Kidney glomerular epithelial cell (primary cell): ENCODE measurements at places on chromosomes 7 and 10.

- no peak for DNase-seq
Measured at GRCh38 chr7:47336472-47337425, 245.2 kb downstream of the TNS3 start.

DNA sequence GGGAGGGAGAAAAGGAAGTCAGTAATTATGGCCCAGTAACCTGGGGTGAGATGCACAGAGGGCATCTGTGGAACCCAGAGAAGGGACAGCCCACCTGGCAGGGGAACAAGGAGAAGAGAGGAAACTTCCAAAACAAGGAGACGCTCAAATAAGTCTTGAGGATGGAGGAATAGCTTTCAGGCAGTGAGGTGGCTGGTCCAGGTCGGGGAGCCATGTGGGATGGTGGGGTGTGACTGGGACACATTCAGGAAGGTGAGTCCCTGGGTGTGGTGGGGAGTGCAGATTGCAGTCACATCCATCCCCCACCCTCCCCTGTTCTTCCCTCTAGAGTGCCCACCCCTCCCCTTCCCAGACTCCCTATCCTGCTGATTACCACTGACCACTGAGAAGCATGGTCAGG, 175.4 kb downstream of the GRID1 start:
- DNase-seq, result no peak

DNA sequence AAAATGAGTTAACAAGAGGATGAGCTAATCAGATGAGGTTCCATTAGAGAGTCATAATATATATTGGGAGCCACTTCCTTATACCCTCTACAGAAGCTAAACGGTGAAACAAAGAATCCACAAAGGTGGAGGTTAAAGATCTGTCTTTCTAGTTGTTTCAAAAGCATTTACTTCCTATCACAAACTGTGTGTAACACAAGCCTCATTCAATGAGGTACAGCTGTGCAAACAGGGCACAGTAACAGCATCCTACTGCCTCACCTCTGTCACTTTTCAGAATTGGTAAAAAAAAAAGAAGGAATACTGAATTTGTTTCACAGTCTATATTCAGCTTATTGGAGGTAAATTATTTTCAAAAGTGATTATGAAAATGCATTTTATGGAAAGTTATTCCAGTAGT, 128.7 kb downstream of the AGMO start:
- DNase-seq, result no peak

DNA sequence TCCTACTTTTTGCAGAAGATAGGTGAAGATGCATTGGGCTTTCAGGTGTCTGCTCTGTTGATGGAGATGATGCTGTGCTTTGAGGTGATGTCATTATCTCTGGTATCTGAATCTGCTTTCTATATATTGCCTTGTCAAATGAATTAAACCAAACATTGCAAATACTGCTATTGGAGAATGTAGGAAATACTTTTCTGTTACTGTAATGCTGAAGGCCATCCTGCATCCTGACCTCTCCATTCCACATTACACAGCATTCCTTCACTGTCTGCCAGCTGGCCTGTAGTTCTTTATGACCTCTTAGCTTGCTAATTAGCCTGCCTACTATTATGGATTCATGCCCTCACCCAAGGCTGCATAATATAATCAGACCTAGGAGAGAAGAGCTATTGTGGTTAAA, 73.2 kb downstream of the VCL start:
- peak; percentile 69 for DNase-seq

GRCh38 chr7:97006055-97006815, 882 bp downstream of the DLX6 start:
- no peak for DNase-seq

DNA sequence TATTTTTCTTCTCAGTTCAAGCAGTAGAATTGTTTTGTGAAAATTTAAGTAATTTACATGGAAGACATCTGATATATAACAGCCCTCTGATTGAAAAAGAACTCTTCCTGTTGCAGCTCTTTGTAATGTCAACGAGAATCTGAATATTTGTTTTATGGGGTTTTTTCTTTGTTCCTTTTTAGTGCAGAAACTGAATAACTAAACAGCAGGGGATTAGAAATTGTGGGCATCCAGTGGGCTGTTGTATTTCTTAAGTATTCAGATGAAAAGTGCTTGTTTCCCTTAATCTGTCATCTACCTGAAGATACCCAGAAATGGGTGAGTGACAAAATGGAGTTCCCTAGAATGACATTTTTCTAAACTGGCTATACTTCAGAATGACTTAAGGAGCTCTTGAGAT, 7.4 kb downstream of the ARL4A start:
- no peak for DNase-seq

DNA sequence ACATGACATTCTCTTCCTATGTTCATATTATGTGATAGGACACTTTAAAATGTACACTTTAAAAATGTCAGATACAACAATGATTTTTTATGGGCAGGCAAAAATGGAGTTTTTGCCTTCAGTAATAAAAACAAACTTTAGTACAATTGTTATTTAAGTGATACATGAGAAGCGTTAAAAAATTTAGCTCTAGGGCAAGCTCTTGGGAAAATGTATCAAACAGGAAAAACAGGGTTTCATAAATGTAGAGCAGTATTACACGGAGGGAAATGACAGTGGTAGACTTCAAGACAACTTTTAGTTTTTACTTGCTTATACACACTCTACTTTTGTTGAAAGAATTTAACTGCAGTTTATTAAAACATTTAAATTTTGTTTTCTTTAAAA, 1.5 kb downstream of the FHIP2A start:
- DNase-seq, result no peak

DNA sequence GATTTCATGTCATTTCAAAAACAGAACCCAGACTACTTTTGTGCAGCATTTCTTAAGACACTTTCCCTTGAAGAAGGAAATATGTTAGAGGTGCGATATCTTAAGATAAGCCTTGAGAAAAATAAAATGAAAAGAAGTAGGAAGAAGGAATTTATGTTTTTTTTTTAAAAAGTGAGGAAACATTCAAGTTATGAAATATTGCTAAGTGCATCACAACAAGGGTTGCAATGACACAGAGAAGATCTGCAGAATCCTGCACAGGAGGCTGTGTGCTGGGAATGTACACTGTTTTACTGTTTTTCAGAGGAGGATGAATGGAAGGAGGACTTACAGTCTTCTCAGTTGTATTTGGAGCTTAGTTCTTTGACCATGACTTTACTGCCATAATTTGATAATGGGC, 79.8 kb upstream of the NME8 start:
- no peak for DNase-seq

DNA sequence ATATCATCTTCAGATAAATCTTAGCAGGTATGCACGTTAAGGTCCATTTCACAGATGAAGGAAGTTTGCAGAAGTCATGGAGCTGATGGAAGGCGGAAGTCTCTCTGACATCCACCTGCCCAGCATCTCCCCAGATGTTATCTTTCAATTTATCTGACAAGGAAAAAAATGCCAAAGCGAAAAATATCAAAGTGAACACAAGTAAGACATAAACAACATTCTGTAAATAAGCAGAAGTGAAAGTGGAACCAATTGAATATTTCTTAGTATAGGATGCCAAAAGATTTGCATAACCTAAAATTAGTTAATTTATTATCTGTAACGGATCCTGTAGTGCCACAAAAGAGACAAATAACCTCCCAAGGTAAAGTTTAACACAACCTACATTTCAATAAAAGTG, 73.6 kb upstream of the NEBL start:
- DNase-seq, result no peak

GRCh38 chr7:12865593-12865992, 178.2 kb downstream of the ARL4A start:
- DNase-seq, result no peak

- DNase-seq, result no peak
Measured at GRCh38 chr10:77932016-77932715, 5.6 kb upstream of the DLG5 start.

DNA sequence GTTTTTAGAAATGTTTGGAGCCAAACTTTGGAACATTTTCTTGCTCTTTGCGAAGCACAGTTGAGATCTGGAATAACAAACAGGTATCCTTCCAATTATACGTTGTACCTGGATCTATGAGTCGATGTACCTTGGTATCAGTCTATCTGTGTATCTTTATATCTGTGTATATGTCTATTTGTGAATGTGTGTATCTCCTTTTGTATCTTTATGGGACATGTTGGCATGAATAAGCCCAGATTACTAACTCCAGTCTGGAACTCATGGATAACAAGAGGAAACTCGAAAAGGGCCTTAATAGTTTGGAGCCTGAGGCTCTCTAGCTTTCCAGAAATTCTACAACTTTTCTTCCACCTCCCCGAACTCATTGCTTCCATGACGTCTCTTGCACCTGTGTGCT, 490.0 kb downstream of the GATA3 start:
- DNase-seq, result no peak

GRCh38 chr7:92714767-92715166, 121.6 kb downstream of the CDK6 start:
- peak; percentile 82 for DNase-seq

DNA sequence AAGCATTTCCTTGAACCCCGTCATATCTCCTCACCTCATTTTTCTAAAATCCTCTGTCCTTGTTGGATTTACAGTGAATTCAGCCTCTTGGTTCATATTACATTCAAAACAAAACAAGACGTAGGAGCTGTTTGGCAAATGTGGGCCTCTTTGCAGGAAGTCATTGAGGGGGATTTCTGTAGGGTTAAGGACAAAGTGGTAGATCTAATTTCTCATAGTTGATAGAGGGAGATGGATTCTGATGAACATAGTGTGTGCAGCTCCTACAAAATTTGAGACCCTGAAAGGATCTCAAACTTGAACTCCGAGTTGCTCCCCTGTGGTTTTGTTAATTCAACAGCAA, 682 bp downstream of the TBXAS1 start:
- no peak for DNase-seq

- DNase-seq, result no peak
Measured at GRCh38 chr7:129385116-129385515, 49.1 kb upstream of the STRIP2 start.

GRCh38 chr7:25596443-25596842, 368.2 kb upstream of the NPVF start:
- DNase-seq, result no peak

GRCh38 chr10:8044331-8044907, 10.1 kb upstream of the GATA3 start:
- DNase-seq, result no peak

DNA sequence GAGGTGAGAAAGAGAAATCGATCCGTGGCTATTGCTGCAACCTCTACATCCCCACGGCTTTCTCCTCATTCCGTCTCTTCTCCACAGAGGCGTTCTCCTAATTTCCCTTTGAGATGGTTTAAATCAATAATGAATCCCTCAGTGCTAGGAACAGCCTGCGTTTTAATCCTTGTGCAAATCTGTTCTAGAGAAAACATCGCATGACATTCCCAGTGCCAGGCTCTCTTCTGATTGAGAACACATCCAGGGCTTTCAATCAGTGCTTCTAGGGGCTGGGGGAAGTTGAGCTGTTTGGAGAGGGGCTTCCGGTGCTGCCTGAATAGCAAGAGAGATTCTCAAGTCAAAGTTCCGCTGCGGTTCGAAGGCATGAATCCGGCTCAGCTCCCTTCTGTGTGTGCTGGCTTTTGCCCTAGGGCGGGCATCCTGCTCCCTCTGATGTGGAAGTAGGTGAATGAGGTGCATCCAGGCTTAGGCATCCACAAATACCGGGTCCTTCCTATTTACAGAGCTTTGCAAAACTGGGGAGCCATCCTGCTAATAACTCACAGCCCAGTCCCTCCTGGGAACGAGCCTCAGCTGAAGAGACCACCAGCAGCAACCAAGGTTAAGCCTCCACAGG, 62.8 kb downstream of the CHST15 start:
- no peak for DNase-seq

- DNase-seq, result no peak
Measured at GRCh38 chr7:137402536-137403352, 59.2 kb upstream of the PTN start.
